Naive thymus-derived CD4-positive, alpha-beta T cell (primary cell): ENCODE measurements at places on chromosomes 4 and X. TPM values are rescaled to one million over a fixed set of nuclear protein-coding genes. Genes with fewer than 3 reads are reported as not detected.

Gene FAAH2
- total RNA-seq = 9.7 TPM

DNA sequence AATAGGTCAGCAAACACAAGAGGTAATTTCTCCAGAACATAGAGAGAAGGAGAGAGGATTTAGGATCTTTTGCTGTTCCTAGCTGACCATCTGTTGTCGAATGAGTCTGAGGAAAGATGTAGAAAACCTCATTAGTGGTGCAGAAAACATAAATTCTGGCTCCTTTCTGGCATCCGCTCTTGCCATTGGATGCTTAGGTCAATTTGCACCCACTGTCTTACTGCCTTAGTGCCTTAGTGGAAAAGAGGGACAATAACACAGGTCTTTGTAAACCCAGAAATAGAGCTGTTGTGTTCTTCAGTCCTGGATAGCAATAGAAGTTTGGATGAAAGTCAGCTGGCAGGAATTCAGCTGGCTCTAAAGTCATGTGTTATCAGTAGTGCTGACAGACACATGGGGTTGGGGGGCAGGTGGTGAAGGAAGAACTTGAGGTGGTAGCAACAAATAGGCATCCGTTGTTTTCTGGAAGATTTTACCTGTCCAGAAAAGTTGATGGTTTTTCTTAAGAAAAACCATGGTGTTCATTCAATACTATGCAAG lies 78.2 kb downstream of the GLRA2 start:
- no peak for DNase-seq

- no peak for DNase-seq
Observed at GRCh38 chr4:154559141-154559493, 3.7 kb upstream of the FGB start.

GRCh38 chrX:71128915-71129765 lies 10.7 kb downstream of the MED12 start:
- peak; percentile 80 for DNase-seq

Gene CWH43
- not detected in 2 replicates for total RNA-seq

GRCh38 chr4:39820186-39820585 lies 122.2 kb downstream of the UBE2K start:
- DNase-seq = no peak

DNA sequence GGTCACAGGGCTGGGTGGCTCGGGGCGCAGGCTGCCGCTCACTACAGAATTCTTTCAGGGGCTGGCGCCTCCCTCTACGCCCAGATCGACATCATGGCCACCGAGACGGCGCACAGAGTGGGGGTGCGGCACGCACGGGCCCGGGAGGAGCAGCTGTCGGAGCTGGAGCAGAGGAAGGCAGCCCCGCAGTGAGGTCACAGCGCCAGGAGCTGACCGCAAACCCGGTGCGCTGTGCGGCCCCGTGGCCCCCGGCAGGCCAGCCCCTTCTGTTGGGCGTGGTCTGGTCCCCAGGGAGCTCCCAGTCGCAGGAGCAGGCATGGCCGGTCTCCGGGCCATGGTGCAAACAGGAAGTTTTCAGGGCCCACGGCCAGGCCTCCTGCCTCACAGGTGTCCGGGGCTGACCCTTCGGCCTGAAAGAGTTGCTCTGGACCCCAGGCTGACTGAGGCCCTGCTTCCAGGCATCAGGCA lies 31.6 kb downstream of the LRPAP1 start:
- no peak for DNase-seq
